Retinal pigment epithelial cell (primary cell): ENCODE measurements at places on chromosomes 5 and 9.

- DNase-seq: no peak
These were observed 197.3 kb upstream of the CLINT1 start for GRCh38 chr5:158056130-158056825.

DNA sequence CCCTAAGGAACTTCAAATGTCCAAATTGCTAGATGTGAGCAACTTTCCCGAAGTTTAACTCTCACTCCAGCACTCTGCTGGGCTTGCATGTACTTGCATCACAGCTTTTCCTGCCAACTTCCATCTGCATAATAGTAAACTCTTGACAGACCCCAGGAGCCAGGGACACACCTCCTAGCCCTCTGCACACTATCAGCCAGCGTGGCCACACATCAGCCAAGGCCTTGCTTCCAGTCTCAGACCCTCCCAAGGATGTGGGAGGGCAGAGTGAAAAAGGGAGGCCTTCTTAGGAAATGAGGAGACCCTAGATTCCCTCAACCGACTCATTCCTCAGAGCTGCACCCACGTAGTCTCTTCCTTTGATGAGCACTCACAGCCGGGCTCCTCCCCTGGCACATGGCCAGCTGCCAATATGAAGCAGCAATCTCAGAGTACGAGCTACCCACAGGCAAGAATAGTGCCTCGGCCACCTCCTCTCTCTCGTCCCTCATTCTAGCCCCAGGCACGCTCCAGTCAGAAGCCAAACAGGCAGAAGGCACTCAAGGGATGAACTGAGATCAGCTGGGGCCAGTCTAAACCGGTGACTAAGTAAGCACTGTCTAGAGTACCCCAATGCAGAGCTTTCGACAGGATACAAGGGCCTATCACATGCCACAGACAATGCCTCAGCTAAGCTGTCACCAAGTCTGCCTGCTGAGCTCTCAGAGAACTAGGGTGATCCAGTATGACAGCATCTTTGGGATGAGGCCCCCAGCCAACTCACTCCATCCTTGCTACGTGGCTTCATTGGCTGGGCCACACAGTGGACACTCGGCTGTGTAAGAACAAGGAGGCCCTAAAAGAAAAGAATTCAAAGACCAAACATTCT lies 2.3 kb downstream of the P4HA2 start:
- no peak for DNase-seq

GRCh38 chr5:181092428-181092827 lies 38.5 kb downstream of the OR2V1 start:
- no peak for DNase-seq

DNA sequence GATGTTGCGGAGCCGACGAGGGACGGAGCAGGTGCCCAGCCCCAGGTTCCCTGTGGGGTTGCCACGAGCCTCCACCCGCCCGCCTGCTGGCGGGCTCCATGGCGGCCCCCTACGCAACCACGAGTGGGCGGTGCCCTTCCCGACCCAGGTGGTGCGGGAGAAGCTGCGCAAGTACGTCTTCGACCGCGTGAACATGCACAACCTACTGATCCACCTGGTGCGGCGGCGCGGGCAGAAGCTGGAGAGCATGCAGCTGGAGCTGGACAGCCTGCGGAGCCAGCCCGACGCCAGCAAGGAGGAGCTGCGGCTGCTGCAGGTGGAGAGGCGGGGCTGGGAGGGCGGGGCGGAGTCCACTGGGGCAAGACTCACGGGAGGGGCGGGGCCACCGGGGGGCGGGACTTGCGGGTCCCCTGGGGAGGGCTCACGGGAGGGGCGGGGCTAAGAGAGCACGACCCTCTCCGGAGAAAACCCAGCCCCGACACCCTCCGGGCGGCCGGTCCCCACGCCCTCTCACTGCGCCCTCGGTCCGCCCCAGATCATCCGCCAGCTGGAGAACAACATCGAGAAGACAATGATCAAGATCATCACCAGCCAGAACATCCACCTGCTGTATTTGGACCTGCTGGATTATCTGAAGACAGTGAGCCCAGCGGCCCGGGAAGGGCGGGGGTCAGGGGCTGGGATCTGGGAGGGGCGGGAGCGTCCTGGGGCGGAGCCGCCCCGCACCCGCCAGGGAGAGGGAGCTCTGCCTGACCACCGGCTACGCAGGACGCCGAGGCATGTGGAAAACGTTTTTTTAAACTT lies 3.9 kb downstream of the CCDC183 start:
- DNase-seq: peak; percentile 30

- DNase-seq: no peak
These were observed 120.5 kb upstream of the ADAMTSL1 start for GRCh38 chr9:18353473-18353872.
